ENCODE measurements at places on chromosomes 1 and 21.

DNA sequence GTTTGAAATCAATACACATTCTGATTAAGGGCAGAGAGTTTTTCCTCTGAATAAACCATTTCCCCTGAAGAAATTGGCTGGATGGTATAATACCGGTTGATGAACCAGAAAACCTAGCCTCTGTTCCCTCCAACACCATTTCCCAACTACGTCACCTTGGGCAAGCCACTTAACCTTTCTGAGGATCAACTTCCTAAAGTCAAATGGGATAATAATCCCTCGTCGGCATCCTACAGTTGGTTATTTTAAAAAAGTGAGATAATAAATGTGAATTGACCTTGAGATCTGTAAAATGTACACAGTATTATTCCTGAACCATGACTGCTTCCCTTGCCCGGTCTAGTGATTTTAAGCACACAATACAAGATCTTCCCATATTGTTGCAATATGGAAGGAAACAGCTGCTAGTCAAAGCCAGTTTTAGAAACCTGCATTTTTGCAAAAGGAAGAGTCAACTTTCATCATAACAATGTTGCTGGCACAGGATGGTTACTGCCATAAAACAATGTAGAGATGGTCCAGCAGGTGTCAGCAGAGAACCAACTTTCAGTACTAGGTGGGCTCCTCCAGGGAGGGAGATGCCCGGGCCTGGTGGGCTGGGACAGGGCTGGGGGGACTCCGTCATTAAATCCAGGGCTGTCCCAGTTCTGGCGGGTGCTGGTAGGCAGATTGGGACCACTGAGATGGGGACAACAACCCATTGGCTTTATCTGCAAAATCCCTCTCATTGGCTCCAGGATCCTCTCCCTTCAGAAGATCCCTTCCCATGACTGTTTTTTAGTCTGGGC, 5.2 kb upstream of the HLX start:
- peak; percentile 39 for DNase-seq

DNA sequence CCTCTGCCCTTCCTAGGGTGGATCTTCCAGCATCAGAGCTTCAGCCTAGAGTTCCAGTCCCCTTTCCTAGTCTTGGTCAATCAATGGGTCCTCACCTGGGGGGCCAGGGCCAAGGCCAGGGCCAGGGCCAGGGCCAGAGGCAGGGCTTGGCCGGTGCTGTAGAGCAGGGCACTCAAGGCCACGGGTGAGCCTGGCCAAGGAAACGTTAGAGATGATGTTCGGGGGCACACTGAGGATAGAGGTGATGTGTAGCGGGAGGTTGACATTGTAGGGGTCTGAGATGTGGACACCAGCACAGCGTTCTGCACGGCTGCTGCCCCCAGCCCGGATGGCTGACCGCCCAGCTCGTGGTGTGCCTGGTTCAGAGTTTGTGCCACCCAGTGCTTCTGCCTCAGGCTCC, 5.4 kb upstream of the USF1 start:
- no peak for DNase-seq

DNA sequence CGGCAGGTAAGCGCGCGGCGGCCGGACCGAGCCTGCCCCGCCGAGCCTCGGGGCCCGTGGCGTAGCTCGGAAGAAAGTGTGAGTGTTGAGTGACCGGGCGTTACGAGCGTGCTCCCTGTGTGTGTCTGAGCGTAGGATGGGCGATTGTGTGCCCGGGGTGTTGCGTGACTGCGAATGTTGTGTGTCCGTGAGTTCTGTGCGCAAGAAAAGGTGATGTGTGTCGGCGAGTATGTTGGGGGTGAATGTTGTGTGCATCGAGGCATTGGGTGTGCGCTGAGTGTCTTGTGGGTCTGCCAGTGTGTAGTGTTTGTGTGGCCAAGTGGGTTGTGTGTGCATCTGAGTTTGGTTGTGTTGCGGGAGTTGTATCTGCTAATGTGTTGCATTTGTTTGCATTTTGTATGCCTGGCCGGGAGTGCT, 398 bp downstream of the PTPRU start:
- no peak for DNase-seq

- peak; percentile 67 for DNase-seq
These were observed 1.3 kb downstream of the SIPA1L2 start for GRCh38 chr1:232628335-232629249.
